ENCODE measurements at places on chromosomes 7 and 10.

- peak; percentile 47 for ATAC-seq
Measured at GRCh38 chr7:155533120-155533826, 13.1 kb downstream of the CNPY1 start.

- peak; percentile 94 for ATAC-seq
Measured at GRCh38 chr7:6306471-6306870, 34.0 kb upstream of the CYTH3 start.

DNA sequence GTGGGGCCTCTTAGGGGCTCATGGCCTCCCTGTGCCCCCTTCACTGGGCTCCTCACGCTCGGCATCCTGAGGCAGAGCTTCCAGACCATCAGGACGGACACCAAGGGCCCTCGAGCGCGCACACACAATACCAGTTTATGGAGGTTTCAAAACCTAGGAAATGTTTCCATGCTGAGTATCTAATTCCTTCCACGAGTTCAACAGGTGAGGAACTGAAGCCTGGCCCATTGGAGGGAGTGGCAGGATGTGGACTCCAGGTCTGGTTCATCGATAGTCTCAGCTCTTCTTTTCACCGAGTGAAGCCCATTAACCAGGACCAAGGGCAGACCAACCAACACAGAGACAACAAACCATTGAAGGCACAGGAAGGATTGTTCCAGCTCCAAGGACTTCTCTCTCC, 336.7 kb upstream of the SHH start:
- no peak for ATAC-seq

- ATAC-seq = no peak
Measured at GRCh38 chr10:119872610-119872859, at the start of gene MCMBP. MCMBP (minus strand) TSS chr10:119872843; CDS start chr10:119872584, 259 bp downstream.

- no peak for ATAC-seq
Measured at GRCh38 chr10:88437411-88437810, 145.7 kb downstream of the RNLS start.

GRCh38 chr7:41931263-41931646, 228.4 kb upstream of the INHBA start:
- ATAC-seq = no peak

DNA sequence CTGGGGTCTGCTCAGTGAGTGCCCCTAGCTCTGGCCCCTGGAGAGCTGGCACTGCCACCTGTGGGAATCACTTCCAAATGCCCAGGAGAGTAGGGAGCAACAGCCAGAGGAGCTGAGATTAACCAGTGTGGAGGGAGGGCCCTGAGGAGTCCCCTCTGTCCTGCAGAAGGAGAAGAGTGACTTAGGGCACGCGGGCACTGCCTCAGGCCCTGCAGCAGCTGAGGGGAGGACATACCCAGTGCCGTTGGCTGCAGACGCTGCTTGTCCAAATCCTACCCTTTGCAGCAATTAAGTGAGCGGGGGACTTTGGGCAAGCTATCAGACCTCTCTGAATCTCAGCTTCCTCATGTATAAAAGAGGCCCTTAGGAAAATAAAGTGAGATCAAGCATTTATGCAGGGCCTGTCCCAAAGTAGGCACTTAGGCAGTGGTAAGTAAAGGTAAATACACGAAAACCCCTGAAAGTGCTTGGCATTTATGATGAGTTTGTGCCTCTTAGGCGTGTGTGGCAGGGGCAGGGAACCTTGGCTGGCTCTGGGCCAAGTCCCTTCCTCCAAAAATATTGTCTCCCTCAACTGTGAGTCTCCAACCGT, 16.9 kb downstream of the PRF1 start:
- no peak for ATAC-seq

DNA sequence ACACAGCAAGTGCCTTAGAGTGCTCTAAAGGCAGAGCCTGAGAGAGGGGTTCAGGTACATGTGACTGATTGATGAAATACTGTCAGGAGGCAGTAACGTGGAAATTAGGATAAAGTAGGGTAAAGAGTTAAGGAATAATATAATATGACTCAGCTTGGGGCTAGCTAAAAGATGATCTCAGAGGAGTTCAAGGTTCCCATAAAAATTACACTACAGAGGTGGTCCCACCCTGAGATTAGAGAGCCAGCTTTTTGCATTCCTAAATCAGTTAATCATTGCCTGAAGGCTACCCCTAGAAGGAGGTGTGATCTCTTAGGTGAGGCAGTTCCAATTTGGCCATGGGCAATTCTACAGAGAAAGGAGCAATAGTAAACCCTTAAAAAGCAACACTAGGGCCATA, 5.8 kb downstream of the LIPJ start:
- ATAC-seq = no peak

DNA sequence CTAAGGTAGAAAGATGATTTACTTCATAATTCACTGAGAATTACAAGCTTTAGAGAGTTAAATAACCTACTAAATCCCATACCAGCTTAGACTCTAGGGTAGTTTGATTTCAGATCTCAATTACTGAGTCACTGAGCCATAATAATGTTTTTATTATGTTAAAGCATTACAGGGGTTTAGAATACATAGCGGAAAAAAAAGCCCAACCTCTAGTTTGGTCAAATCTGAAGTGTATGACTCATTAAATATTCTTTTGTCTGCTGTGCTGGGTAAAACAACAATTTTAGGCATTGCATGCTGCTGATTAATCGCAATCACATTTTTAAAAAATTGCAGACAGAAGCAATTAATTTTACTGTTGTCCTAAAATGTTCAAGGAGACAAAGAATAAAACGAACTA, 48.5 kb downstream of the MALRD1 start:
- ATAC-seq = no peak

- ATAC-seq = no peak
Measured at GRCh38 chr7:155296006-155296787, 1.5 kb upstream of the INSIG1 start.

DNA sequence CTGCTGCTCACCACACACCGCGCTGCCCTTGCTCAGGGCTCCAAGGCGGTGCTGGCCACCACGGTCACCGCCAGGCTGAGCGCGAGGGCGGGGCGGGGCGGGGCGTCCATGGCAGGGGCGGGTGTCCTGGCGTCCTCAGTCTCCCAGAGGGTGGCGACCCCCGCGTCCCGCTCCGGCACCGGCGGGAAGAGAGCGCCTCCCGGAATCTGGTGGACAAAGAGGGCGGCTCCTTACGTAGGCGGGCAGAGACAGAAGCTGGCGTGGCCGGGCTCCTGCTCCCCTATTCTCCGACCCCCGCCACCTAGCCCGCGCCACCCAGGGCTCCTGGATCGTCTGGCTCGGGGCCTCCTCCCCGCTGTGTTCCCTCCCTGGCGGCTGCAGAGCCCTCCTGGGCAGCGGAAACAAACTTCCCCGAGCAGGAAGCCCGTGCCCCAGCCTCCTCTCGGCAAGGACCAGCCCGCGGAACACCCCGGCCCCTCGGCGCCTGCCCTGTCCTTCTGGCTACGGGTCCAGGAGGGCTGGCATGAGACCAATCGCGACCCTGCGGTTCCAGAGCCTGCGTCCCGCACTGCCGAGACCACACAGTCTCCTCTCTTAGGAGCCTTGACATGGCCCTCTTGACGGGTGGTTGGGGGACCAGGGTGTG, 133.8 kb upstream of the ZNF92 start:
- peak; percentile 91 for ATAC-seq

DNA sequence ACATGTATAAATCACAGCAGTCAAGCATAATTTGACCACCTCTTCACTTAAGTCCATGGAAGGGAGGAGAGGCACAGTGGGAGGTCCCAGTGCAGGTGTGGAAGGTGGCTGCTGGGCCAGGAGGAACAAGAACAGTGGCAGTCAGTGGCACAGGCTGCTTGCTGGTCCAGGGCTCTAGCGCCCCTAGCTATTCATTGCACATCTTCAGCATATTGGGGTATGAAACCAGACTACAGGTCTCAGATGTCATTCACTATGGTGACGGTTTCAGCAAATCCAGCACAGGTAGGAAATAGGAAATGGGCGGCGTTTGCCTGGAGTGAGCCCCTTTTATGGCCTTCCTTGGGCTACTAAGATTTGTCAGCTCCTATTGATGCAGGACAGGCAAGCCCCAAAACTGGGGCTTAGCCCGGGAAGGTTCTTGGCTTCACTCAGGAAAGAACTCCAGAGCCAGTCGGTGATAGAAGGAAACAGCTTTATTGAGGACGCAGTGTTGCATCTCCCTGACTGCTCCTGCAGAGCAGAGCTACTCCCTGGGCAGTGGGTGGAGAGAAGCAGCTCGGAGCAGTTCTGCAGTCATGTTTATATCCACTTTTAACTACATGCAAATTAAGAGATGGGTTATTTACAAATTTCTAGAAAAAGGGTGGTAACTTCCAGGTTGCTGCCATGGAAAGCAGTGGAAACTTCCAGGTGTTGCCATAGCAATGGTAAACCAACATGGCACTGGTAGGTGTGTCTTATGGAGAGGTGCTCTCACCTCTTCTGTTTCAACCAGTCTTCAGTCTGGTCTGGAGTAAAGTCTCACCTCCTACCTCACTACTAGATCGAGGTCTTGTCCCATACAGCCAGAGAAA, 608.8 kb downstream of the PARD3 start:
- ATAC-seq = no peak

Data from SK-N-SH treated with all-trans-retinoic acid at 6 μM for 48 hours (cell line).